ENCODE measurements at places on chromosomes 6 and 20. TPM values are rescaled to one million over a fixed set of nuclear protein-coding genes. Genes with fewer than 3 reads are reported as not detected.

Gene OPRM1
- total RNA-seq = not detected

Gene ZKSCAN3
- total RNA-seq = 3.2 TPM

Gene MACROD2
- 0.49 TPM for total RNA-seq

Gene FOXS1
- 15.2 TPM for total RNA-seq
